ENCODE measurements at places on chromosomes 4 and X.

DNA sequence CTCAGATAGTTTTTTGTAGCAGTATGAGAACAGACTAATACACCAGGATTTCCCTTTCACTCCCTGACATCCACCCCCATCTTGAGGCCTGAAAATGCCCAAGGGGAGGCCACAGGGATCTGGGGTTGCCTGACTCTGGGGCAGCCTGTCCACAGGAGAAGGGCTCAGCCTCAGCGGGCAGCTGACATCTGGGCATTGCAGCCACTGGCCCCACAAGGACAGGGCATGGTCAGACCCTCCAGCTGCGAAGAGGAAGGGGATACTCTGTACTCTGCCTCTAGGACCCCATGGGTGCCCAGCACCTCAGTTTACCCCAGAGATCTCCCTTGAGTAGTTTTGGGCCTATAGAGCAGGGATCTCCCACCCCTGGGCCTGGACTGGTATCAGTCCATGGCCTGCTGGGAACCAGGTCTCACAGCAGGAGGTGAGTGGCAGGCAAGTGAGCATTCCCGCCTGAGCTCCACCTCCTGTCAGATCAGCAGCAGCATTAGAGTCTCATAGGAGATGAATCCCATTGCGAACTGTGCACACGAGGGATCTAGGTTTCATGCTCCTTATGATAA lies 138.9 kb downstream of the HMX1 start:
- DNase-seq: no peak

DNA sequence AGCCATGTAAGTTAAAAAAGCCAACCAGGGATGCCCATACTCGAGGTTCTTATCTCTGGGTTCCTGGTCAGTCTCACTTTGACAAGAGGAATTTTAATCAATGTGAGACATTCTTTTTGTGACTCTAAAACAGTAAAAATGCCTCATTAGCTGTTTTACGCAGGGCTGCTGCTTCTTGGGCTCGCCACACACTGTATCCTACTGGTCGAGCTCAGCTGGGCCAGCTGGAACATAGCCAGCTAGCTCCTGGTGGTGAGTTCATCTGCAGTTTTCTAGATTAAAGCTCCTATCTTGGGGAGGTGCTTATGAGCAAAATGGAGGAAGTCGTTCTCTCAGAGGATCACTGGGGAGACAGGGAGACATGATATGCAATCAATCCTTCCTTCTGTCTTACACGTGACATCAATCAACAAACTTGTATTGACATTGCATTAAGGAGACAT lies 55.9 kb upstream of the LEF1 start:
- DNase-seq: no peak

DNA sequence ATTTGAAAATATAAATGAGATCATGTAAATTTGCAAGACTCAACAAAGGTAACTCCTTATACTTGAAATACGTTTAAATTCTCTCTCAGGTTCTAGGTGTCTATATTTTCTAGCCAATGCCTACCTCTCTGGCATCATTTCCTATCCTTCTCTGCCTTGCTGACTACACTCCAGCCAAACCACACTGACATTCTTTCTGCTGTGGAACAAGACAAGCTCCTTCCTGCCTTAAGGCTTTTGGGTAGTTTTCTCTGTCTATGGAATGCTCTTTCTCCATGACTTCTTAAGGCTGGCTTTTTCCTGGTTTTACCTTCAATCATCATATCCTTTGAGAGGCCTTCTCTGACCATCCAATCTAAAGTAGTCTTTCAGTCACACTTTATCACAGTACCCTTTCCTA lies 201.0 kb downstream of the SPRY1 start:
- DNase-seq: no peak

DNA sequence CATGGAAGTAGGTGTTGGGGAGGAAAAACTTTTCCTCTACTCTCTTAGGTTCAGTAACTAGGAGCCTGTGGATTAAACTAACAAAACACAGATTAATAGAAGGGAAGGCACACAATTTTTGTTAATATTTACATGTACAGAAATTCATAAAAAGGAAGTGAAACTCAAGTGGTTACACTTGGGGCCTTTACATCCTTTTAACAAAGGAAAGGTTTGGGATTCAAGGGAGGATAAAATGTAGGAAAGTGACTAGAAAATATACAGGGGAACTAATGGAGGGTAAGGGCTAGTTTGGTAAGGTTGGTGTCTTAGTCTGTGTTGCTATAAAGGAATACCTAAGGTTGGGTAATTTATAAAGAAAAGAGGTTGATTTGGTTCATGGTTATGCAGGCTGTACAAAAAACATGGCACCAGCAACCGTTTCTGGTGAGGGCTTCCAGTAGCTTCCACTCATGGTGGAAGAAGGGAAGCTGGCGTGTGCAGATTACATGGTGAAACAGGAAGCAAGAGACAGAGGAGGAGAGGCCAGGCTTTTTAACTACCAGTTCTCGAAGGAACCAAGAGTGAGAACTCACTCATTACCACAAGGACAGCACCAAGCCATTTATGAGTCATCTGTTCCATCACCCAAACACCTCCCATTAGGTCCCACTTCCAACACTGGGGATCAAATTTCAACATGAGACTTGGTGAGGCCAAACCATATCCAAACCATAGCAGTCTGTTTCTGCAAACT lies 124.4 kb downstream of the CHRDL1 start:
- DNase-seq: no peak

DNA sequence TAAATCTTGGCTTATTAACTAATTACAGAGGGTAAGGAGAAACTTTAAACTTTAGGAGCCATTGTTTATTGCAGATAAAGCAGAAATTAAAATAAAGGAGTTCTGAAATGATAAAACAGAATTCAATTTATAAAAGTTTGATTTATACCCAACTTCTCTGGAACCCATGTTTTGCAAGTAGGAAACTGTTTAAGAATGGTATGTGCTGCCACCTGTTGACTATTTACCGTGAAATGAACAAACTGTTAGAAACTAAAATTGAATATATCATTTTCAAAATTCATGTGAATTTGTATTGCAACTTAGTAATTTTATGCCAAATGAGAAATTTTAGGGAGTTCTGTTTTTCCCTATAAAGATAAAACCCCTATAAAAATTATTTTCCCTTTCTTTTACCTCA lies 11.0 kb upstream of the TBC1D8B start:
- no peak for DNase-seq

- DNase-seq: no peak
Observed at GRCh38 chr4:26351685-26352084, 30.9 kb downstream of the RBPJ start.

- no peak for DNase-seq
Observed at GRCh38 chr4:132384709-132385108, 764.4 kb upstream of the PCDH10 start.

- DNase-seq: no peak
Observed at GRCh38 chrX:252957-253291, 28.3 kb upstream of the PLCXD1 start.

DNA sequence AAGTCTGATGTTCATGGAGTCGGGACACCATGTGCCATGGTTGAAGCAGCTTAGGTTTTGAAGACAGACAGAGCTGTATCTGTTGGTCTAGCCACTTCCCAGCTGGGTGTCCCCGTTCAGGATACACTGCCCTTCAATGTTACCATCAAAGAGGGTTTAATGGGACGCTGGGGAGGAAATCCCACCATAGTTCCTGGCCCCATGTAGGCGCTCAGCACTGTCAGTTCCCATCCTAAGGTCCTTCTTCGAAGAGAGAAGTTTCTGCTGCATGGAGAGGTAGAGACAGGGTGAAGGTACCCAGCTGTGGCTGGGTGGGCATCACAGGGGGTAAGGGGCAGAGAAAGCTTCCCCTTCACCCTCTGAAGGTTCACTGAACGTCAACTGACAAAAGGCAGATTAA lies 3.7 kb downstream of the MGST2 start:
- no peak for DNase-seq

GRCh38 chr4:20354120-20354519 lies 102.4 kb downstream of the SLIT2 start:
- no peak for DNase-seq

- DNase-seq: no peak
Observed at GRCh38 chr4:103091601-103092223, 7.9 kb downstream of the BDH2 start.

DNA sequence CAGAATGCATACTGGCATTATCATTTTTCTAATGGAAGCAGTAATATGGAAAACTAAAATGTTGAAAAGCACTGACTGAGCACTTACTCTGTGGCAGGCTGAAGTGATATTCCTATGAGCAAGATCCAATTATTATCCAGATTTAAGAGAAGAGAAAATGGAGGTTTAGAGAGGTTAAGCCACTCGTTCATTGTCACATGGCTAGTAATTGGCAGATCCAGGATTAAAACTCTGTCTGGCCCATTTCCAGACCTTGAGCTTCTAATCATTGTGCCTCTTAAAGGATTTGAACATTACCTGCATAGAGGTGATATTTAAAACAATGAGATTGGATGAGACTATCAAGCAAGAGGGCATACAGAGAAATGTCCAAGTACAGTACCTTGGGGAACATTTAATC lies 80.6 kb downstream of the MFAP3L start:
- DNase-seq: no peak

DNA sequence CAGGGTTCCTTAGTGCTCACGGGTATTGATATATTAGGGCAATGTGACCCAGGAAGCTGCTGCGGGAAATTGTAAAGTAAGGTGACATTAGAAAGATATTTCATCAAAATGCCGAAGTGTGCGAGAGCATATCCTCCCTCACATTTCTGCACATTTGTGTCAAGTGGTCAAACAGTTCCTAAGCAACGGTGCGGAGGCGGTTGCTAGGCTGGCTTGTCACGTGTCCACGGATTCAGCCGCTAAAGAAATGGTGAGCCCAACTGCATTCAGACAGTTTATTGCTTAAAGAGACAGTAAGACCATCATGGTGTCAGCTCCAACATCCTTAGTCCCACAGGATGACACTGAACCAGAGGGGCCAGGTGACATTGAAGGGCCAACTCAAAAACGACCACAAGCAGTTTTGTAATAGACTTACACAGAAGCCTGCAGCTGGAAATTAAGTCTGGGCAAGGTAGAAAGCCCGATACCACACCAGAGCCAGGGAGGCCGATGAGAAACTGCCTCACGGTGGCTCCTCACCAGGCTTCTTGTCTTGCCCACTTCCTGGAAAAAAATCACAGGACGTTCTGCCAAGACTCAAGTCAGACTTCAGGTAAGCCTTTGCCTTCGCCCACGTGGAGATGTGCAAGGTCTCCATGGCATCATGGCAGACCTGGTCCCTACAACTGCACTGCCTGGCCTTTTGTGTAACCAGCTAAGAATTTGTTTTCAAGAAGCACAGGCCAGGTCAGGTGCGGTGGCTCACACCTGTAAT lies 50.4 kb downstream of the USP11 start:
- no peak for DNase-seq

DNA sequence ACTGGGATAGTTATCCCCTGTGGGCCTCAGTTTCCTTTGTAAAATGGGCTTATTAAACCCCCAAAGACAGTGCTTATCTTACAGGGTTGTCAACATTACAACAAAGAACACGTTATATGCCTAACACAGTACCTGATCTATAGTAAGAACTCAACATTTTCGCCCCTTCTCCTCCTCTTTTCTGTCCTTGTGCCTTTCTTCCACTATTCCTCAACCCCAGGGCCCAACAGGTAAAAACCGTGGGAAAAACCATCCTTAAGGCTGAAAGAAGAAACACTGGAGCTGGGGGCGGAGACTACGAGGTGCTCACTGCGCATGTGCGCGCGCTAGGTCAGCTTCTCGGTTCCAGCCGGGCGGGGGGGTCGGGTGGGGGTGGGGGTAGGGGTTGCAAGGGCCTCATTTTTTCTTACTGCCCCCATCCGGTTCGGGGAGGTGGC lies 426 bp upstream of the XIAP start:
- no peak for DNase-seq

DNA sequence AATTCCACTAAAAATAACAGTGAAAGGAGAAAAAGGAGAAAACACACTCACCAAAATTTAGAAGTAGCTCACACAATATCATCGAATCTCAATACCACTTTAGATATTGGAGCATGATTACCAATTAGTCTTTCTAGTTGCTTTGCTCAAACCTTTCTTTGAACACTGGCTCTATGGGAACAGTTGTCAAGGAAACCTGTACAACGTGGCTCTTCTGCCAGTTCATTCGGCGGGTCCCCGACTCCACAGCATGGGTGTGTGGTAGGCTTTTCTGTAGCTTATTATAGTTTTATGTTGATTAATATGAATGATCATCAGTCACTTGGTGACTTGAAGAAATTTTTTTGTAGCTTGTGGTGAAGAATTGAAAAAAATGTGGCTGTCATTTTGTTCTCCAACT lies 50.2 kb upstream of the TMEM150C start:
- no peak for DNase-seq

GRCh38 chr4:123278755-123279154 lies 117.8 kb upstream of the SPRY1 start:
- no peak for DNase-seq

DNA sequence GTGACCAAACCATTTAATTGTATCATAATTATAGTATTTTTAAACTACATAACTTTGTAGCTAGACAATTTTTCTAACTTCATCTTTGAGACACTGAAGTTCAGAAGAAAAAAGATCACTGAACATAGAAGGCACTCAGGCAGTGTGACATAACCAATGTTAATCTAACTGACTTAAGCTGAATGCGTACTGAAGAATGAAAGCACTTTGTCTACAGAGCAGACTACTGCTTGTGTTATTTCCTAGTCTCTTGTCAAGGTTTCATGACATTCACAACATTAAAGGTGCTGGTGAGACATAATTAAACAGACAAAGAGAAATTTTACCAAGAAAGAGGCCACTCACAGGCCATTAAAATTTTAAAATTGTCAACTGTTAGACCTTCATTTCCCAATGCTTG lies 13.5 kb downstream of the AMMECR1 start:
- DNase-seq: no peak

DNA sequence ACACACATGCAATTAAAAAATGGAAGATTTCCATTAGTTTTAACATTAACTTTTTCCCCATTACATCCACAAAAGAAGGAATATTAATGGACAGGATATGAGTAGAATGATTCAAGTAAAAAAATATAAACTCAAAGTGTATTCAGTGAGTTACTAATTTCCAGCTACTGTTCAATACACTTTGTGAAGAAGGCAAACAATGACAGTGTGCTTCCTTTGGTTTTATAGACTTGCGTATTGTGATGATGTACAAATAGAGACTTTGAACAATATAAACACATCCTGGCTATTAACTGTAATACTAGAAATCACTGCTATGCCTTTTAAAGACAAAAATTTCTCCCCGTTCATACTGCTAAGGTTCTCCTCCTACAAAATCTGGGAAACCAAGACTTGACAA lies 171.4 kb downstream of the ASB9 start:
- no peak for DNase-seq

DNA sequence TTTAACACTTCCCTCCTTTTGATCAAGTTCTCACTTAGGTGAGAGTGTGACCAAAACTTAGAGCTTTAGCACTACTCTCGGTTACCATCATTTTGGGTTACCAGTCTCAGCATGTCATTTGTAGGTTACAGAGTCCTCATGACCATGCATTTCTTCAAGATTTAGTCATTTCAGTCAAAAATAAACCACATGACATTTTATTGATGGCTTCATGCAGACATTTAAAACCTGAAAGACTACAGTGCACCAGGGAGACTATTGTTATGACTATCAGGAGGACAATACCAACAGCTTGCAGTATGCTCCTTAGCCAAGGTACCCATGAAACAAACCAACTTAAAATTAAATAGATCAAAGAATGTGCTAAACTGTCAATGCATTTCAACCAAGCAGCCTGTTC lies 498.1 kb upstream of the FSTL5 start:
- no peak for DNase-seq

Measured in pulmonary artery endothelial cell (primary cell).